Activated T-cell treated with anti-CD3 and anti-CD28 coated beads for 24 hours (primary cell): ENCODE measurements at places on chromosomes 4 and X.
A peak's percentile ranks its signal among the peaks of the same experiment; 100 is the strongest.

DNA sequence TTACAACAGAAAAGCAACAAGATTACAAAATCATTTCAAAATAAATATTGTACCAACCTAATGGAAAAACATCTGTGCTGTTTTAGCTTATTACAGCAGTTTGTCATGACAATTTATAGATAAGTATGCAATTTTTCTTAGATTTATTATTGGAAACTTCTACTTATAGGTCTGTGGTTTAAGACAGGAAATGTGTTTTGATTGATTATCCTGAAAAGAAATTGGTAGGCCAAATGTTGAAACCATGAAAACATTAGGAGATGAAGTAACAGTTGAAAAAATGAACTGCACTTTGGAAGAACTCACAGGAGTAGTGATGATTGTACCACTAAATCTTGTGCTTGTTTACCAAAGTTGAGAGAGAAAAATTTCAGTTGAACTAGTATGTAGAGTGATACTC, 162.2 kb upstream of the GIMD1 start:
- DNase-seq = no peak

- peak; percentile 25 for DNase-seq
Measured at GRCh38 chr4:4995103-4995907, 24.0 kb downstream of the CYTL1 start.

DNA sequence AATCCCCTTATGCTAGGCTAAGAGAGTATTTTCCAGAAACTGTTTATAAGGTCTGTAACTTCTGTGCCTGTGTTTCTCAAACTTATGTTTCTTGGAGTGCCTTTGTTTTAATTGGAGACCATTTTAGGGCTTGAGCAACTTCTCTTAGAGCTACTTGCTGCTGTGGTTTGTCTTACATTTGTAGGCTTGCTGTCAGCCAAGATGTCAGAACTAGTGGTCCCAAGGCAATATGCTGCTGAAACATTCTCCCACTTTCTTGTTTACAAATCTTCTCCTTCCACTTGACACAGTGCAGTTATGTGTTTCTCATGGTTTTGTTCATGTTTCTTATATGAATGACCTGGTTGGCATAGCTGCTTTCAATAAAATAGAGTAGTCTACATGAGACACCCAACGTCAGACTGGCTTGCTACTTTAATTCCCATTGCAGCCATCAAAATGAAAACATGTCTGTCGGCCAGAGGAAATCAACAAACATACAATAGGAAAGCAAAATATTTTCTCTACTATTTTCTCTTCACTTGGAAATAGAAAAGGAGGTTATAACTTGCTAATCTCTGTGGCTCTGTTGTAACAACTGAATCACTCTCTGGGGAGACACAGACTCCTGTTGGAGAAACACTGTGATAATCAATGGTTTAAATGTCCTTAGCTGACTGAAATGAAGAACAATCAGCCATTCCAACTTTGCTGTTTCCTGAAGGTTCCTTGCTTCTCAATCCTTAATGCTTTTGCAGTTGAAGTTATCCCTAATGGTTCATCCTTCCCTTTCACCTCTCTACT, 426.4 kb downstream of the PDGFC start:
- DNase-seq = no peak

DNA sequence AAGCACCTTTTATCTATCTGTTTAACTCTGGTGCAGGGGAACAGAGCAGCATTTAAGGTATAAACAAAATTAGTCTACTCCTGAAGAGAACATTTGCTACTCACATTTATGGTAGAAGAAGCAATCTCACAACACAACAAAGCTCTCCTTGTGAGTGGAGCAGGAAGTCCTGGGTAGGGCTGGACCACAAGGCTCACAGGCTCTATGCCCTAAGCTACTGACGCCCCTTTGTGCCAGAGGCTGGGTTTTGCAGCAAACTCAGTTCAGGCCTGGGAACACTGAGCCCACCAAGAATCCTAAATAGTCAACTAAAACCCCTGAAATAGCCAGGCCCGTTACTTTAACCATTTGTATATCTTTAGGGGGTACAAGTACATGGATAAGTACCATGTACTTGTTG, 4.7 kb upstream of the ZXDB start:
- no peak for DNase-seq

- DNase-seq = no peak
Measured at GRCh38 chr4:39658756-39659155, 20.1 kb upstream of the SMIM14 start.

- no peak for DNase-seq
Measured at GRCh38 chrX:153499876-153500275, 5.1 kb downstream of the BGN start.

GRCh38 chr4:102563000-102563399, 61.8 kb downstream of the NFKB1 start:
- DNase-seq = no peak

- no peak for DNase-seq
Measured at GRCh38 chr4:123783151-123783790, 386.7 kb downstream of the SPRY1 start.

GRCh38 chrX:30060718-30061117, 154.6 kb upstream of the MAGEB2 start:
- DNase-seq = no peak

DNA sequence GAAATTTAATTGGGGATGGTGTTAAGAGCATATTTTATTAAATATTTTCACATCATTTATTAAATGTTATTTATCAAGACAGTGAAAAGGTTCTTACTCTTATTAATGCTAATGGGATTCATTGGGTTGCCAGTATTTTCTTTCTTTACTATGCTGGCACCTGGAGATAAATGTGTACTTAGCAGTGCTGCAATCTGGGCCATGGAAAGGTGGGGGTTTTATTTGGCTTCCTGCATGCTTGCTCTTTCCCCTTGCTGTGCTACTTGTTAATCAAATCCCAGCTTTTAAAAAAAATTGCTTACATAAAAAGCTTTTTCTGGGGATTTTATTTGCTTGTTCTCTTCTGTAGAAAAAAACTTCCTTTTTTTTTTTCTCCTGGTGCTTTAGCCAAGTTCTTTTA, 48.3 kb downstream of the ZAR1 start:
- DNase-seq = no peak

- DNase-seq = no peak
Measured at GRCh38 chrX:30888526-30889146, 418 bp downstream of the TAB3 start.
